CD14-positive monocyte (primary cell): ENCODE measurements at places on chromosomes 12 and 14.

DNA sequence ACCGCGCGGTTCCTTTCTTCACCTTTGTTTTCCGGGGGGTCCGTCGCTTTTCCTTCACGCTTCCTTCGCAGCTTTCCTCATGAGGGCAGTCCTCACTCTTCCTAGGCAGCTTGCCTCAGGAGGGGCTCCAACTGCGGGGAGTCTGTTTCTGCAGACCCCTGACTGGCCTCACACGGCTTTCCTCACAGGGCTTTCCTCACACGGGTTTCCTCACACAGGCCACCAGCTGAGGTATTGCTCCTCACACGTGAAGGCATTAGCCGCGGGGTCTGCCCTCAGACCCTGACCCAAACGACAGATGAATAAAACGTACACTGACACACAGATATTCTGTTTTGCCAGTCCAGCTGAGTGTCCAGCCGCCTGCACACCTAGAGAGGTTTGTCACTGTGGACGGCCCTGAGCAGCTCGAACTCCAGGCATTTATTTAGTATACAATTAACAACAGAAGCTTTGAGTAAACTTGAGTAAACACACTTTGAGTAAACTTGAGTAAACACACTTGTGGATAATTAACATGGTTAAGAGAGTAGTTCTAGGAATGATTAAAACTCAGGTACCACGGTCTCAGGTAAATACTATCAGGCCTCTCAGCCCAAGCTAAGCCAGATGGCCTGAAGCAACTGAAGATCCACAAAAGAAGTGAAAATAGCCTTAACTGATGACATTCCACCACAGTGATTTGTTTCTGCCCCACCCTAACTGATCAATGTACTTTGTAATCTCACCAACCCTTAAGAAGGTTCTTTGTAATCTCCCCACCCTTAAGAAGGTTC is 16.1 kb upstream of the LYZ start:
- DNase-seq, result no peak

- peak; percentile 56 for DNase-seq
Measured at GRCh38 chr12:124550123-124551089, 17.0 kb downstream of the NCOR2 start.

- DNase-seq, result no peak
Measured at GRCh38 chr12:109741286-109741969, 27.8 kb downstream of the FAM222A start.

DNA sequence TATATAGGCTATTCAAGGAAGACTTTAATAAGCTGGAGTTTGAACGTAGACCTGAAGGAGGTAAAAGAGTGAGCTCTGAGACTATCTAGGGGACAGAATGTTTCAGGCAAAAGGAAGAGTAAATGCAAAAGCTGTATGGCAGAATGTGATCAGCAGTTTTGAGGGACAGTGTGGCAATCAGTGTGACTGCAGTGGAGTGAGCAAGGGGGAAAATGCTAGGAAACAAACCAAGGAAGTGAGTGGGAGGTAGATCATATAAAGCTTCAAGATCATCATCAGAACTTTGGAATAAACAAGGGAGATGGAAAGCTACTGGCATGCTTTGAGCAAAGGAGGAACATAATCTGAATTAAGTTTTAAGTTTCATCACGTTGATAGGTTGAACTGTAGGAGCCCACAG is 67.5 kb upstream of the BTG1 start:
- no peak for DNase-seq

DNA sequence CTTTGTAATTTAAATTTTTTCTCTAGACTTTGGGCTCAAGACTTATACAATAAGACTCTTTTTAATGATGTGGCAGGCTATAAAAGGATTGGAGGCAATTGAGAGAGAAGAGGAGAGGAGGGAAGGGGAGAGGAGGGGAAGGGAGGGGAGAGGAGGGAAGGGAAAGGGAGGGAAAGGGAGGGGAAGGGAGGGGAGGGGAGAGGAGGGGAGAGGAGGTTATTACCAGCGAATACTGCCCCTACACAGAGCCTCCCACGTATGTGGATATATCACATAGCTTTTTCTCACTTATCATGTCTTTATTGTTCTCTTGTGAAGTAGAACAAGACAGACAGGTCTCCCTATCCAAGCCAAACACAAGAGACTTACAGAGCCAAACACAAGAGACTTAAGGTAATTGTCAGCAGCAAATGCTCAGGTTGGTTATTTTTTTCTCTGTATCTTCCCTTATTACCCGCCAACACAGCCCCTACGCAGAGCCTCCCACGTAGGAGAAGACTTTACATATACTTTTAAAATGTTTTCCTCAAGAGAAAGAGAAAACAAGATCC is 63.1 kb downstream of the DRAM1 start:
- DNase-seq, result no peak

- no peak for DNase-seq
Measured at GRCh38 chr12:40697566-40698259, 5.5 kb downstream of the CNTN1 start.

GRCh38 chr14:39861229-39861600 is 429.0 kb upstream of the FBXO33 start:
- no peak for DNase-seq

DNA sequence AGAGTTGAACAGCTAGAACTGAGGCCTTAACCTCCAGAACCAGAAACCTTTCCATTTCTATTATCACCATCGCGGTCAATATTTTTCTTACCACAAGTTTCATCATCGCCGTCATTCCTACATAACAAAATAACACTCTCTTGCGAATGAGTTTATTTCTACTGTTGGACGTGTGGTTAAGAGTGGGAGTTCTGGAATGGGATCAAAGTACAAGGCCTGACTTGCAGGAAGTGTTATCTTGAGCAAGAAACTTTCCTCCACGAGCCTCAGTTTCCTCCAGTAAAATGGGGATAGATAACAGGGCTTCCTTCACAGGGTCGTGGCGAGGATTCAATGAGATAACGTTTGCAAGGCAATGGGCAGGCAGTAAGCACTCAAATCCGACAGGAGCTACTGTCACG is 652 bp downstream of the SART3 start:
- peak; percentile 15 for DNase-seq

DNA sequence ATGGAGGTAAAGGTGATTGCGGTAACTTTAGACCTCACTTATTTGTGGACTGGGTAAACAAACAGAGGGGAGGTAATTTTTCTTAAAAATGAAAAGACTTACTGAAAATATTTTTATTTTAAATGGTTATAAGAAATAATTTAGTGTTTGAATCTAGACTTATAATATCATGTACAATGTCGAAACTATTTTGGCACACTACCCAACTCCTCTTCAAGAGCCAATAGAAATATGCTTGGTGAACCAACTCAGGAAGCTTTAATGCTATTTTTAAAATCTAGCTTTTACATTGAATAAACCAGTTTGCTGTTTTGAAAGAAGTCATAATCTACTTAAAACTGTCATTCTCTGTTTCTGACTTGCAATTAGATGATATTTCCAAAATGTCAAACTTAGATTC is 175.8 kb upstream of the NPAS3 start:
- no peak for DNase-seq

DNA sequence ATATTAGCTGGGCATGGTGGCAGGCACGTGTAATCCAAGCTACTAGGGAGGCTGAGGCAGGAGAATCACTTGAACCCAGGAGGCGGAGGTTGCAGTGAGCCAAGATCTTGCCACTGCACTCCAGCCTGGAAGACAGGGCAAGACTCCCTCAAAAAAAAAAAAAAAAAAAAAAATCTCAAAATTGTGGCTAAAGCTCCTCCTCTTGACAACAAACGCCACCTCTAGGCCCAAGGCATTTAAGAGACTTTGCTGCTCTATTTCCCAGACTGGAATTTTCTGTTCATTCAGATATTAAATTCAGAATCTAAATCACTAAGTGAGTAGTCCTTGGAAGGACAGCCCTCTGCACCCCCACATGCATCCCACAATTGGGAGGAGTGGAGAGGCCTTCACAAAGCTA is 1.4 kb downstream of the ZFYVE1 start:
- no peak for DNase-seq

DNA sequence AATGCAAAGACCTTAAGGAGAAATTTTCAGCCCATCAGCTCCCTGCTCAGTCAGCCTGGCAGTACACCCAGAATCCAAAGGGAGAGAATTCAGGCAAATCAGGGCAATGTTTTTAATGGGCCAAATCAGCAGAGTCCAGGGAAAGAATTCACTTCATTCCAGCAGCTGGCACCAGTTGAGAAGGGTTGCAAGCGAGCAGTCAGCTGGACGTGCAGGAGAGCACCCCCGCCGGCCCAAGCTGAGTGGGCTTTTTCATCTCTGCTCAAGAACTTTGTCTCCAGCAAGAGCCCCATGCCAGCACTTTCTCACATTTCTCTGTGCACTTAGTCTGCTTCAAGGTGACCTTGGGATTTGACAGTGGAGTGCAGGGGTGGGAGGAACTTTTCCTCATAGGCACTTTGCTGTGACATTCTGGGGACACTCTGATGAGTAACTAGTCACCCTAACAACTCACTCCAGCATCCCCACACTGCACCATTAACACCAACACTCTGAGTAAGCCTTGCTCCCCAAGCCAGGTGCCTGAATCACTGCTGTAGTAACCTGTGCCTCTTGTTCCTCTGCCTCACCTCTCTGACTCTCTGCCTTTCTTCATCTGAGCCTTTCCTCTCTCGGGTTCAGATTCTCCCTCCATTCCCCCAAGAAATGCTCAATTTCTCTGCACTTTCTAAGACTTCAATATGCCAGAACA is 2.2 kb downstream of the ENDOU start:
- DNase-seq, result no peak

DNA sequence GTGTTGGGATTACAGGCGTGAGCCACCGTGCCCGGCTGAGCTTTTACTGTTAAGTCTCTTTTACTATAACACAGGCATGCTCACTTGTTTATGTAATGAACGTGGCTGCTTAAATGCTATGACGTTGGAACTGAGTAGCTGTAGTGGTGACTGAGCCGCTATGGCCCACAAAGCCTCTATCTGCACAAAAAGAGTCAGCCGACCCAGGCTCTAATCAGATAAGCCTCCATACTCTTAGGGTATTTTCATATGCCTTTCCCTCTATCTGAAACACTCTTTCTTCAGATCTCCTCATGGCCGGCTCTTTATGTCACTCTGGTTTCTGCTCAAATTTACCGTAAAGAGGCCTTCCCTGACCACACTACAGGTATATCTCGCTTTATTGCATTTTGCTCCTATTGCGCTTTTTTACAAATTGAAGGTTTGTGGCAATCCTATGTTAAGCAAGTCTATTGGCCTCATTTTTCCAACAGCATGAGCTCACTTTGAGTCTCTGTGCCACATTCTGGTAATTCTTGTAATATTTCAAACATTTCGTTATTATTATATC is 8.0 kb downstream of the SLC2A14 start:
- no peak for DNase-seq

GRCh38 chr14:25628390-25628789 is 578.4 kb upstream of the STXBP6 start:
- DNase-seq, result no peak

- no peak for DNase-seq
Measured at GRCh38 chr14:28780843-28781820, 14.5 kb downstream of the FOXG1 start.

- DNase-seq, result peak; percentile 90
Measured at GRCh38 chr12:111444925-111445725, 39.4 kb downstream of the SH2B3 start.

- DNase-seq, result no peak
Measured at GRCh38 chr14:86462193-86462753, 932.3 kb downstream of the FLRT2 start.

GRCh38 chr12:117968151-117968789 is 520 bp downstream of the KSR2 start:
- DNase-seq, result no peak

- DNase-seq, result no peak
Measured at GRCh38 chr14:91413547-91414474, 3.8 kb downstream of the CCDC88C start.

GRCh38 chr12:79690142-79690637 is 574 bp downstream of the PAWR start:
- no peak for DNase-seq

DNA sequence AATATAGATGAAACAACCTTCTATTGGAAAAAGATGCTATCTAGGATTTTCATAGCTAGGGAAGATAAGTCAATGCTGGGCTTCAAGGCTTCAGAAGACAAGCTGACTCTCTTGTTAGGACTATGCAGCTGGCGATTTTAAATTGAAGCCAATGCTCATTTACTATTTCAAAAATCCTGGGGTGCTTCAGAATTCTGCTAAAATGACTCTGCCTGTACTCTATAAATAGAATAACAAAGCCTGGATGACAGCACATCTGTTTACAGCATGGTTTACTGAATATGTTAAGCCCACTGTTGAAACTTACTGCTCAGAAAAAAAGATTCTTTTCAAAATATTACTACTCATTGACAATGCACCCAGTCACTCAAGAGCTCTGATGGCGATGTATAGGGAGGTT is 155.1 kb downstream of the PIK3C2G start:
- no peak for DNase-seq

DNA sequence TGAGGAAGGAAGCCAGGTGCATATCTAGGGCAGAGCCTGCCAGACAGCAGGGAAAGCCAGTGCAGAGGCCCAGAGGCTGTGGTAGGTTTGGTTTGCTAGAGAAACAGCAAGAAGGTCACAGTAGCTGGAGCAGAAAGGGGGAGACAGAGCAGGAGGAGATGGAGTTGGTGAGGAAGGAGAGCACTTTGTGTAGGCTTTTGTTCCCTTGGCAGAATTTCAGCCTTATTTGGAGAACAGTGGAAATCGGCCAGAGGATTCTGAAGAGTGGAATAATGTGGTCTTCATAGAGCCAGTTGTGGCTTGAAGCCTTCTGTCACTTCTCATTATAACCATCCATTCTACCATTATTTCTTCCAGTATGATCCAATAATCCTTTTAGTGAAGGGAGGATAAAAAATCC is 212.9 kb upstream of the FAR2 start:
- DNase-seq, result no peak

- DNase-seq, result no peak
Measured at GRCh38 chr12:57216921-57217879, 606 bp downstream of the NXPH4 start.

DNA sequence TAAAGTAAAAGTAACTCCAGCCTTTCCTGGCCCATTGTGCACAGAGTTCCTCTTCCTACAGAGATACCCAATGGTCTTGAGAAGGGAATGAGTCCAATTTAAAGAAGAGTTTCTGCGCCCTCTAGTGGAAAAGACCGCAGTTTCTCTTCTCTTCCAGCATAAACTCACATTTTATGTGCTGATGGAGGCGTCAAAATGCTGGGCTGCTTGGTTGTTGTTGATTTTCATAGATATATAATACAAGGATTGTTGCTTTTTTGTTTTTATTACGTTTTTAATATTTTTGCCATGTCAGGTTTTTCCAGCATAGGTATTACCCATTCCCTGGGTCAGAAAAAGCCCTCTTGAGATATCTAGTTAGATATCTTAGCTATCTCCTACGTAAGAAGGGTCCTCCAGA is 356.9 kb upstream of the STXBP6 start:
- DNase-seq, result peak; percentile 8

- no peak for DNase-seq
Measured at GRCh38 chr12:92065018-92065499, 80.6 kb downstream of the BTG1 start.
